ENCODE measurements at places on chromosomes 7 and 10.

GRCh38 chr10:26556748-26557640 is 118.9 kb downstream of the APBB1IP start:
- DNase-seq = no peak

- DNase-seq = no peak
Measured at GRCh38 chr7:33888166-33888565, 17.2 kb upstream of the BMPER start.

DNA sequence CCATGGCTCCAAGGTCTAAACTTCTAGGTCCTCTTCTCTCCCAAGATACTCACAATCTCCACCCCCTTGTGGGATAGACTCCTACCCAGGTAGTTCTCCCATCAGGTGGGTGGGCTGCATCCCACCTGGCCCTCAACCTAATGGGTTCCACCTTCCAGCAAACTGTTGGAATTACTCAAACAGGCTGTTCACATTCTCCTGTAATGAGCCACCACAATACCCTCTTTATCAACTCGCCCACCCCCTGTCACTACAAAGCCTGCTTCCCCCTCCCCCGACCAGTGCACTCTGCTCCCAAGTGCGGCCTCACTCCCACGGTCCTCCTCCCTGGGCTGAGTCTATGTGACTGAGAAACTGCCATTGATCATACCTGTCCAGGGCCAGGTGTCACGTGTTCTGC is 10.4 kb upstream of the HTR5A start:
- DNase-seq = no peak

DNA sequence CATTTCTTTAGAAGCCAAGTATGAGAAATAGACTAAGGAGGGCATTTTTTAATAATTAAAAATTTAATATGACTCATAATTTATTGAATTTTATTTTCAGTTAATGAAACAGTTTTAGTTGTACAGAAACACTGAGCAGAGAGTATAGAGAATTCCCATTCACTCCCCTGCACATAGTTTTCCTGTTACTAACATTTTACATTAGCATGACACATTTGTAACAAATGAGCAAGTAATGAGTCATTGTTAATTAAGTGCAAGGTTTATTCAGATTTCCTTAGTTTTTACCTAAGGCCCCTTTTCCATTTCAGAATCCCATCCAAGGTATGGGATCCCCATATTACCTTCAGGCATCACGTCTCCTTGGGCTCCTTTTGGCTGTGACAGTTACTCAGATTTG is 271.5 kb upstream of the FZD8 start:
- DNase-seq = no peak

- DNase-seq = no peak
Measured at GRCh38 chr10:82628373-82628772, 753.4 kb downstream of the NRG3 start.

GRCh38 chr7:32298408-32299132 is 191.6 kb downstream of the LSM5 start:
- DNase-seq = no peak

DNA sequence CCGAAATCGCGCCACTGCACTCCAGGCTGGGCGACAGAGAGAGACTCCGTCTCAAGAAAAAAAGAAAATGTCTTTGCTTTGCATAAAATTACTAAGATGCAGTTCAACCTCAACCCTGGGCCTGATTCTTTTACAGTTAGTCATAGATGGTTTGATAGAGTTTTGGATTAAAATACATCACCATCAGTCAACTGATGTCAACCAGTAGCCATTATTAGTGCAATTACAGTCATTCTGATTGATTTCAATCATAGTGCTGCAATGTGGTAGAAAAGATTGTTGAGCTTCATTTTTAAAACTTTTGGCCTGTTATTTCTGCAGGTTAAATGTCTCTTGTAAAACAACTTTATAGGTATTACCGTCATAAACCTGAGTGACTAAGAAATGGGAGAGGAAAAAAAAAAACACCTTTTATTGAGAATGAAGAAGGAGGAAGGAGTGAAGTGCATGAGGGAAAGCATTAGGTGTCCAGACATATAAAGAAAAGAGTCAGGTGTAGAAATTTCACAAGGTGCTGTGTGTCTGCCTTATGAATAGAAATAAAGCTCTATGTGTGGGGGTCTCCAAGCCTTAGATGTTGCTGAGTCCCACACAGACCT is 150.6 kb downstream of the TRIL start:
- no peak for DNase-seq

- no peak for DNase-seq
Measured at GRCh38 chr10:49750546-49750945, 11.6 kb downstream of the OGDHL start.

- no peak for DNase-seq
Measured at GRCh38 chr7:82616059-82616728, 172.6 kb upstream of the CACNA2D1 start.

- peak; percentile 27 for DNase-seq
Measured at GRCh38 chr7:66627151-66627681, 1.5 kb upstream of the KCTD7 start.

DNA sequence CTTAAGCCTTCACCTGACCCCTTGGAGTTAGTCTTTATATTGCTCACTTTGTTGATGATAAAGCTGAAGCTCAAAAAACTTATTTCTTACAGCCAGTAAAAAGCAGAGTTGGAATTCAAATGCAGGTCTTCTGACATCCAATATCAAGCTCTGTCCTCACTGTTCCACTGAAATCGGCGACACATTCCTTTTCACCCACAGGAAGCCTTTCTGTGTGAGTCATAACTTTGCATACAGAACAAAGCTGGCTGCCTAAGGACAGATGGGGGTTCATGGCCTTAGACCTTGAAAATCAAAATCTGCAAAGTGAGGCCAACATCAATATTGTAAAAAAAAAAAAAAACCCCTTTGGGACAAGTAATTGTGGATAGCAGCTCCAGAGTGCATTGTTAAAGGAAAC is 21.8 kb upstream of the AKR1B1 start:
- no peak for DNase-seq

- DNase-seq = no peak
Measured at GRCh38 chr10:78456649-78457400, 423.2 kb downstream of the RPS24 start.

DNA sequence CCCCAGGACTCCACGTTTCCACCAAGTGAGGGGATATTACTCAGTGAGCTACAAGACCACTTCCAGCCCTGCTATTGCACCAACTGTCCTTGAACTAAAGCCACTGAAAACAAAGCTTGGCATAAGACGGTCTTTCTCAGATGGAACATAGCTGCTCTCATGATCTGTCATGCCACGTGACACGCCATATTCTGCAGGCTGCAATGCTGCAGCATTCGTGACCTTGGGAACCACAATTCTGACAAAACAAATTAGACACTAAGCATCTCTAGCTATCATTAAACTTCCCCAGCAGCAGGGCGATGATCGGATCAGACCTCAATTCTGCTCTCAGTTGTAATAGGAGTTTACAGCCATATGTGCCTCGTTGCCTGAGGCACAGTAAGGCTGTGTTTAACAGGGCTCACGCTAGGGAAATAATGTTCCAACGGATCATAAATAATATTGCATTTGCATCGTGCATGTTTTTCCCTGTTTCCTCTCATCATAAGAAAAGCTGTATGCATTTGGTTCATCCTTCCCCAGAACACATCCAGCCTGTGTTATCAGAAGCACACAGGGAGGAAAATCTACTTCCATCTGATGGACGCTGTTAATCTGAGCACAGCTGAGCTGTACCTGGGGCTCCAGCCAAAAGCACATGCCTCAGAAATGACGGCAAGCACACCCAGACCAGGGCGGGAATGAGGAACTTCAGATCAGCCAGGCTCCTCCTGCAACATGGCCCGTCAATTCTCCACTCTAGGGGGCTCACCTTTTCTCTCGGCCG is 38.6 kb upstream of the CNPY1 start:
- no peak for DNase-seq

- DNase-seq = no peak
Measured at GRCh38 chr7:79909176-79909575, 225.5 kb upstream of the GNAI1 start.

DNA sequence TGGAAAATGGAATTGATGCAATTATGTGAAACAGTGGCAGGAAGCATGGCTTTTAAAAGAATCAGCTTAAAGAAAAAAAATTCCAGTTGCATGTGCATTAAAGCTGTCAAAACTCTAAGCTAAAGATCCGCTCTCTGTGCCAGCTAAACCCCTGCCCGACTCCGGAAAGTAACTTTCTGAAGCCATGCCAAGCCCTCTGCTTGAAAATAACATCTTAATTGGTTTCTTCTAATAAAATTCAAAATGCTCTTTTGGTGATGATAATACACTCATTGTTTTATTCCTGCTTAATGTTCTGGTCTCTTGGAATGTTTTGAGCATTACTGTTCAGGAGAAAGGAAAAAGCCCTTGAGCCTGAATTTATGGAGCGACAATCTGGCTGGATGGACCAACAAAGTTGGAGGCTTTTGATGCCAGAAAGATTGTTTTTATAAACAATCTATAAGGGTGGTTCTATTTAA is 11.7 kb downstream of the SEMA3C start:
- no peak for DNase-seq

- DNase-seq = no peak
Measured at GRCh38 chr10:17349717-17350116, 104.7 kb downstream of the ST8SIA6 start.

- DNase-seq = no peak
Measured at GRCh38 chr7:48251766-48252165, 80.5 kb downstream of the ABCA13 start.

GRCh38 chr7:121081327-121081936 is 92.9 kb downstream of the CPED1 start:
- peak; percentile 43 for DNase-seq

- no peak for DNase-seq
Measured at GRCh38 chr10:35813219-35813618, 171.1 kb upstream of the FZD8 start.

DNA sequence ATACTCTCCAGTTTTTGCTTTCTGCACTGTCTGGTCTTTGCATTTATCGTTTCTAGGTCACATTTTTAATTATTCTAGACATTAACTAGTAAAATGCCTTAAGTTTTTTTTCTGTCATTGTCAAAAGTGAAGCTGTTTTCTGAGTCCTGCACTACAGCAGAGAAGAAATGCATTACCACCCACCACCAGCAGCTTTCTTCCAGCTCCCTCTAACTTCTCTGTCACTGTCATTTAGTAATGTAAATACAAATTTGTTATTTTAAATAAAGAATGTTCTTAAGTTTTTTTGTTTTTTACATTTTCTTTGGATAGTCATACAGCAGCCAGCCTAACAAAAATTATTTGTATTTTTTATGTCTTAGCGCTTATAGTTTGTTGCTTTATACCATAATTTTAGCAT is 18.8 kb downstream of the PTPRZ1 start:
- no peak for DNase-seq

- no peak for DNase-seq
Measured at GRCh38 chr10:110192552-110192951, 14.9 kb upstream of the MXI1 start.

- DNase-seq = no peak
Measured at GRCh38 chr7:23230641-23231101, 15.9 kb upstream of the GPNMB start.

DNA sequence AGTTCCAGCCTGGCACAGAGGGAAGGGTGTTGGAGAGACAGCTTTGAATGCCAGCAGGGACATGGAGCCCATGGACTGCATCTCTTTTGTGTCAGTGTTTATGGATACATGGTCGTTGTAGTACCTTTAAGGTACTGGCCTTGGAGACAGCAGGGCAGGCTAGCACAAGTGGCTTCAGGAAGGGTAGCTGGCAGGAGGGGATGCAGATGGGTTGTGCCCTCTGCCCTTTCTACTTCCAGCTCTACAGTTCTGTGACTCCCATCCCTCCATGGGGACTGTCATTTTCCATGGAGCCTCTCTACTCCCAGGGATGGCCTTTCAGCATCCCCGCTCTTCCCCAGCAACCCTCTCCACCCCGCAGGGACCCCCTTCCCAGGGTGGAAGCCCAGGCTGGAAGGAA is 25.1 kb downstream of the POLL start:
- no peak for DNase-seq

DNA sequence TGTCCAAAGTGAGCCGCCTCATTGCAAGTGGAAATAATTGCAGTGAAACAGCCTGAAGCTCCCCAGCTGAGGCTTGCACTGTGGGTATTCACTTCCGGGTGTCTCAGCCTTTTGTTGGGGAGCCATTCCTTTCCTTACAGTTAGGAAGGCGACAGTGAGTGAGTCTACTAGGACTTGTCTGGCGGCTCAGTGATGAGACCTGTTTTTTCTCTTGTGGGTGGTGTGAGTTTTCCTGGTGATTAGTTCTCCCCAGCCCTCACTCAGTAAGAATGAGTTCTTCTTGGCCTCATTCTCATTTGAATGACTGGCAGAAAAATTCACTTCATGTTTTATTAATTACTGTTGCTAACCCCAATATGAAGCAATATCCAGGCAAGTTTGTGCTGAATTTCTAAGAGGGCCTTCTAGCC is 2.6 kb downstream of the PGAM1 start:
- DNase-seq = no peak

GRCh38 chr7:116595063-116595462 is 70.2 kb downstream of the CAV1 start:
- DNase-seq = no peak

DNA sequence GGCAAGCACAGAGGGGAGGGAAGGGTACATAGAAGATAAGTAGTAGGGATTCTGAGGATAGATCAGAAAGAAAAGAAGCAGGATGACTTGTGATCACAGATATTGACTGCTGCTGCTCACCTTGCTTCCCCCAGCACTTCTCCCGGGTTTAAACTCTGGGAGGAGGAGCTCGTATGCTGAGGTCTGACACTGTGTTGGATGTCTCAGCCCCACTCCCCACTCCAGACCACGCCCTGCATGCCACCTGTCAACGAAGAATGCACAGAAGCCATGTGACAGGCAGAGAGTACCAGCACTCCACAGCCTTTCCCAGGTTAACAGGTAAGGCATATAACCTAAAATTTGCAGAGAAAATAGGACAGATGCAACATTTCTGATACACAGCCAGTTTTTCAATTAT is 388.9 kb downstream of the TNS3 start:
- no peak for DNase-seq

GRCh38 chr10:10365676-10366075 is 652.0 kb upstream of the CELF2 start:
- no peak for DNase-seq

DNA sequence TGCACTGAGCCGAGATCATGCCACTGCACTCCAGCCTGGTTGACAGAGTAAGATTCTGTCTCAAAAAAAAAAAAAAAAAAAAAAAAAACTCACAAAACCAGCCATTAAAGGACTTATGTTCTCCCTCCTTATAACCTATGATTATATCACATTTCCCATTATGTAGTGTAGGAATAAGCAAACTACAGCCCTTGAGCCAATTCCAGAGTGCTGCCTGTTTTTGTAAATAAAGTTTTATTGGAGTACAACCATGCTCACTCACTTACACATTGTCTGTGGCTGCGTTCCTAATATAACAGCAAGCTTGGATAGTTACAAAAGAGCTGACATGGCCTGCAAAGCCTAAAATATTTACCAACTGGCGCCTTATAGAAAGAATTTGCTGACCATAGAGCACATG is 72.7 kb upstream of the ARID5B start:
- no peak for DNase-seq

- no peak for DNase-seq
Measured at GRCh38 chr7:12539681-12540080, 30.8 kb upstream of the SCIN start.

GRCh38 chr10:129849452-129849750 is 114.7 kb downstream of the EBF3 start:
- no peak for DNase-seq

GRCh38 chr10:77555591-77556212 is 81.9 kb downstream of the KCNMA1 start:
- no peak for DNase-seq

Data from DMS153 (cell line).